ENCODE measurements at places on chromosomes 4 and X.

DNA sequence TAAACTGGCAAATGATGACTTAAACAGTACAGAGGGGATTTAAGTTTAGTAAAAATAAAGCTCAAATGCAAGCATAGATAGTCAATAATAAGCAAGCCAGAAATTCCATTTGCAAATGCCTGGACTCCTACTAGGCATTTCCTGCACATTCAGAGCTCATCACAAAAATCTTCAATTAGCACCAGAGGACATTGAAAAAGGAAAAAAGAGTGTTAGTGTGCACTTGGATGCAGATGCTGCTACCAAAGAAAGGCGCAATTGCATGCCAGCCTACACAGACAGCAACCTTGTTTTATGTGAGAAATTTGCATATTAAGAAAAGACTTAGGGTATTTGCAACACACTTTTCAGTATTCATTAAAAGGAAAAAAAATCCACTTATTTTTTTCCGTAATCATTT, 282.1 kb downstream of the GRIA2 start:
- H3K27ac ChIP-seq = no peak overlapping the region
- H3K4me1 ChIP-seq = no peaks in the 10 kb centered on the region
- H3K4me3 ChIP-seq = no peak overlapping the region
- H3K27me3 ChIP-seq = no peaks in the 10 kb centered on the region
- no peak for DNase-seq
- H3K36me3 ChIP-seq = no peaks in the 10 kb centered on the region

DNA sequence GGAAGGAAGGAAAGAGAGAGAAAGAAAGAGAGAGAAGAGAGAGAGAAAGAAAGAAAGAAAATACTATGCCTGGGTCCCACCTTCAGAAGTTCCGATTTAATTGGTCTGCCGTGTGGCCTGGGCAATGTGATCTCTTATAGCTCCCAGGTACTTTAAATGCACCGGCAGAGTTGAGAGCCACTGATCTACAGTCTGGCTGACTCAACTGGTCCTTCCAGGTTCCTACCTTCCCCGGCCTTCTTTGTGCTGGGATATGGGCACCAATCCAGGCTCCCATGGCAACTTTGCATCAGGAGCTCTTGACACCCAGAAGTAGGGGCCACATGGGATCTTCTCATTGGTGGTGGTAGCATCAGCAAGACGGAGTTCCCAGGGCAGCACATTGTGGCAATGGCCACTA, 186.5 kb upstream of the ATP6AP2 start:
- no peak overlapping the region for H3K4me3 ChIP-seq
- no peak for DNase-seq
- H3K36me3 ChIP-seq = no peaks in the 10 kb centered on the region

DNA sequence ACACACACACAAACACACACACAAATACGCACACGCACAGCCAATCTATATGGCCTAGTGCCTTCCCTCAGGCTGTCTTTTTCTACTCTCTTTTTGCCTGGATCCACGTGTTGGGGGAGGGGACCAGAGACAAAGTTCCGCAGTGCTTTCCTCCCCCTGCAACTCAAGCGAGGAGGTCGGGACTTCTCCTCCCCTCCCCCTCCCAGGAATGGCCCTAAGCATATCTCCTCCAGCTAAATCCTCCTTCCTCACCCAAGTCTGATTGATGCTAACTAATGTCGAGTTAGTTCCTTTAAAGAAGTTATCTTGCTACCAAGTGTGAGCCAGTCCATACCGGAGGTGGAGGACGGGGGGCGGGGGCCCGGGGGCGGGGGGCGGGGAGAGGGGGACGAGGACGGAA, 141.2 kb upstream of the ZIC3 start:
- no peaks in the 10 kb centered on the region for H3K4me1 ChIP-seq
- no peaks in the 10 kb centered on the region for H3K36me3 ChIP-seq
- H3K27me3 ChIP-seq = no peaks in the 10 kb centered on the region
- no peak overlapping the region for H3K4me3 ChIP-seq

GRCh38 chrX:10471418-10471817, 149.0 kb downstream of the MID1 start:
- H3K27me3 ChIP-seq = no peaks in the 10 kb centered on the region
- H3K36me3 ChIP-seq = peaks cover 7% of the 10 kb centered on the region
- no peak overlapping the region for H3K4me3 ChIP-seq
- H3K27ac ChIP-seq = no peak overlapping the region
- H3K4me1 ChIP-seq = no peaks in the 10 kb centered on the region

DNA sequence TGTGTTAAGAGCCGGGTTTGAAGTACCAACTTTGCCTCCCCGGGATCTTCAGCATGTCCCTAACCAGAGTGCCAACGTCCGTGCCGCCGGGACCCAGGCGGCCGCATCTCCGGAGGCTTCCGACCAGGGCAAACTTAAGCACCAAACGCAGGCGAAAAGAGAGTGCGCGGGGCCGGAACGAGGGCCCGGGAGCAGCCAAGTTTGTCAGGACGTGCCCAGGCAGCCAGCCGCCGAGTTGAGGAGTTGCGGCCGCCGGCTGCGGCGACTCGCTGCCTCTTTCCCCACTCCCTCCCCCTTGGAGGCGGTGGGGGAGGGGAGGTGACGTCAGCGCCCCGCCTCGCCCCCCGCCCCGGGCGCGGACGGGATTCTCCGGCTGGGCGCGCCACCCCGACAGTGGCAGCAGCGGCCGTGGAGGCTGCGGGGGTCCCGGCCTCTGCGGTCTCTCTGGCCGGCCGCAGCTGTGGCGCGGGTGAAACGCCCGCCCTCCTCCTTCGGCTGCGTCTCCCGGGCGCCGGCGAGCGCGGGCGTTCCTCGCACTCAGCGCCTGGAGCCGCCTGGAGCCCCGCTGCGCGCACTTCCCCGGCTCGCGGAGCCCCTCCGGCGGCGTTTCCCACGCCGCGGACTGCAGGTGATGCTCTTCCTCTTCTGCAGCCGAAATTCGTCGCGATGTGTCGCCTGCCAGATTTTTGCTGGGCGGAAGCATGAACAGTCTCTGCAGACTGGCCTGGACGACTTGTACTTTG, 2.9 kb upstream of the FAT1 start:
- peaks cover 62% of the 10 kb centered on the region for H3K4me1 ChIP-seq
- H3K4me3 ChIP-seq = peak overlapping the region; percentile 97
- peak overlapping the region; percentile 96 for H3K27ac ChIP-seq
- no peaks in the 10 kb centered on the region for H3K27me3 ChIP-seq
- DNase-seq = peak; percentile 56

DNA sequence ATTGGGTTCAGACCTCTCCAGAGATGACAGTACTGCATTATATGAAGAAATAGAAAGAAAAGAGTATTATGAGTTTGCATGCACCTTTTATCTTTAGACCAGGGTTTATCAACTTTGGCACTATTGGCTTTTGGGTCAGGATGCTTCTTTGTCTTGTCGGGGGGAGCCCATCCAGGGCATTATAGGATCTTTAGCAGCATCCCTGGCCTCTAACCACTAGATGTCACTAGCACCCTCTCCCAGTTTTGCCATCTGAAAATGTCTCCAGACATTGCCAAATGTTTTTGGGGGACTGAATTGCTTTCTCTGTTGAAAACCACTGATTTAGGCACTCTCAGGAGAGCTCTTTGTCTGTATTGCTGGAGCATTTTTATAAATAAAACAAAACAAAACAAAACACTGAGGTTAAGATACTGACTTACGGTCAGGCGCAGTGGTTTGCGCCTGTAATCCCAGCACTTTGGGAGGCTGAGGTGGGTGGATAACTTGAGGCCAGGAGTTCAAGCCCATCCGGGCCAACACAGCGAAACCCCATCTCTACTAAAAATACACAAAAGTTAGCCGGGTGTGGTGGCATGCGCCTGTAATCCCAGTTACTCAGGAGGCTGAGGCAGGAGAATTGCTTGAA, 23.6 kb downstream of the CA5B start:
- no peaks in the 10 kb centered on the region for H3K36me3 ChIP-seq
- H3K27me3 ChIP-seq = no peaks in the 10 kb centered on the region
- no peak overlapping the region for H3K27ac ChIP-seq
- DNase-seq = no peak

- no peaks in the 10 kb centered on the region for H3K27me3 ChIP-seq
- no peak for DNase-seq
- H3K4me1 ChIP-seq = no peaks in the 10 kb centered on the region
- no peak overlapping the region for H3K27ac ChIP-seq
- H3K4me3 ChIP-seq = no peak overlapping the region
These were observed 9.5 kb downstream of the HPRT1 start for GRCh38 chrX:134469486-134469885.

GRCh38 chr4:60296386-60296785, 903.7 kb upstream of the ADGRL3 start:
- no peaks in the 10 kb centered on the region for H3K36me3 ChIP-seq
- no peak for DNase-seq
- no peaks in the 10 kb centered on the region for H3K4me1 ChIP-seq
- H3K4me3 ChIP-seq = no peak overlapping the region
- H3K27me3 ChIP-seq = no peaks in the 10 kb centered on the region
- H3K27ac ChIP-seq = no peak overlapping the region

GRCh38 chrX:26871967-26872366, 591.2 kb downstream of the PPP4R3C start:
- no peaks in the 10 kb centered on the region for H3K36me3 ChIP-seq
- no peak overlapping the region for H3K27ac ChIP-seq
- no peak for DNase-seq
- H3K4me3 ChIP-seq = no peak overlapping the region
